ENCODE measurements at places on chromosomes 16 and 17.

DNA sequence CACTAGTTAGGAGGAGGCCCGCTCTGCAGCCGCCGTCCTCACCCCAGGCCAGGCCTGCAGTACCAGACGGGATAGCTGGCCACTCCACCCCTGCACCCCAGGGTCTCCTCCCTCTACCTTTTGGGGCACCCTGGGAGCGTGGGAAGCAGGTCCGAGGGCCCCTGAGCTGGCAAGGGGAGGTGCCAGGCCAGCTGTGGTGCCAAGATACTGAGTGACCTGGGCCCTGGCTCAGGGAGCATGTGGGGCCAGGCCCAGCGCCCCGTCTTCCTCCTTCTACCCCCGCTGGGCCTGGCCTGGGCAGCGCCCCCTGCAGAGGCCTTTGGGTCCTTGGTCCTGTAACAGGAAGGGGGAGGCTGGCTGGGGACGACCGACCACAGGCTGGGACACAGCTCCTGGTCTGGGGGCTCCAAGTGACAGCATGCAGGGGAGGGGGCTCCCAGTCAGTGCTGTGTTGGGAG is 13.0 kb downstream of the PAM16 start:
- peak; percentile 82 for DNase-seq

DNA sequence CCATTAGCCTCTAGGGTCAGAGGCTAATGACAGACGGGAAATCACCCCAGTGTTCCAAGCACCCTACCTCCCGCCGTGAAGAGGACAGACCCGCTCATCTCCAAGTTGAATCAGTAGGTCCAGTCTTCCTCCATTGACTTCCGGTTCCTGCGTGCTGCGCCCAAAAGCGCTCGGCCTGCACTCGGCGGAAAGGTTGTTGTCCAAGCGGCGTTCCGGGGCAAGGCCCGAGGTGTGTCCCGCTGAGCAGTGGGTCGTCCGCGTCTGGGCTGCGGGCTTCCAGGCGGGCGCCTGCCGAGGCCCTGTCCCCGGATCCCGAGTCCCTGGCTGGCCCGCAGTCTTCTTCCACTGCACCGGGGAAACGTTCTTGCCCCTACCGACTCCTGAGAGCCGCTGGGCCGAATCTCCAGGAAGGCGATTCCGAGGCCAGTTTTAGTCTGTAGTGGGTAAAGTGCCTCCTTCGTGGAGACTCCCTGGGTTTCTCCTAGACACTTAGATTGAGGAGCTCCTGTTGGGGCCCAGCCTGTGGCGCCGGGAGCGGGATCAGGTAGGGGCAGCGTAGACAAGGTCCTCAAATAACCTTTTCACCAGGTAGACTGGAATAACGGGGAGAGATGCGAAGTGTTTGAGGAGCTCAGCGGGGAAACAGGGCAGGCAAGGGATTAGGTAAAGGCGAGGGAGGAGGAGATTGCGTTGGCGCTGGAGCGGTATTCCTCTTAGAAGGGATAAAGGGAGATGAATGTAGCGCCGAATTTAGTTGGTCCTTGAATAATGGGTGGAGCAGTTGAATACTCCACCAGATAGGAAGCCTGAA is at the start of gene TEFM:
Gene TEFM, minus strand, starts transcription at position 138 of the 811 bp plus-strand sequence. Its CDS starts 40 bp downstream, at position 98.
- peak; percentile 90 for DNase-seq

DNA sequence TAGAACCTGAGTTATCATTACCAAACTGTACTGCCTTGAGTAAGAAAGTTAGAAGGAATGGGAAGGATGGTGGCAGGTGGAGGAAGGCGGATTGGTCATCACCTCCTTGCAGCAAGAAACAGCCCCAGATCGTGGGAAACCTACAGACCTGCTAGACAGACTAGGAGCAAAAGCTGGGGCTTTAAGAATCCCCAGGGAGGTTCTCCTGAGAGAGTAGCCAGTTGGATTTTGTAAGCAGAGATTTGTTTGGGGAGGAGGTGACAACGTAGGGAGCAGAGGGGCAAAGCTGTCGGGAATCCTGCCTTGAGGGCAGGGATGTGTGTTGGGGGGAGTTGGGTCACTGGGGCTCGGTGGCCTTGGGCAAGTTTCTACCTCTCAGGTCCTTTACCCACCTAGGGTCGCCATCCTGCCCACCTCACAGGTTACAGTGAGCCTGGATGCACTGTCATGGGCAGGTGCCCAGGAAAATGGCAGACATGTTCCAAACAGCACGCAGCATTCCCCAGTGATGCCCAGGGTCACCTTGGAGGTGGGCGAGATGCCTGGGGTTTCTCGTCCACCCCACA is 49.2 kb upstream of the STH start:
- no peak for DNase-seq

DNA sequence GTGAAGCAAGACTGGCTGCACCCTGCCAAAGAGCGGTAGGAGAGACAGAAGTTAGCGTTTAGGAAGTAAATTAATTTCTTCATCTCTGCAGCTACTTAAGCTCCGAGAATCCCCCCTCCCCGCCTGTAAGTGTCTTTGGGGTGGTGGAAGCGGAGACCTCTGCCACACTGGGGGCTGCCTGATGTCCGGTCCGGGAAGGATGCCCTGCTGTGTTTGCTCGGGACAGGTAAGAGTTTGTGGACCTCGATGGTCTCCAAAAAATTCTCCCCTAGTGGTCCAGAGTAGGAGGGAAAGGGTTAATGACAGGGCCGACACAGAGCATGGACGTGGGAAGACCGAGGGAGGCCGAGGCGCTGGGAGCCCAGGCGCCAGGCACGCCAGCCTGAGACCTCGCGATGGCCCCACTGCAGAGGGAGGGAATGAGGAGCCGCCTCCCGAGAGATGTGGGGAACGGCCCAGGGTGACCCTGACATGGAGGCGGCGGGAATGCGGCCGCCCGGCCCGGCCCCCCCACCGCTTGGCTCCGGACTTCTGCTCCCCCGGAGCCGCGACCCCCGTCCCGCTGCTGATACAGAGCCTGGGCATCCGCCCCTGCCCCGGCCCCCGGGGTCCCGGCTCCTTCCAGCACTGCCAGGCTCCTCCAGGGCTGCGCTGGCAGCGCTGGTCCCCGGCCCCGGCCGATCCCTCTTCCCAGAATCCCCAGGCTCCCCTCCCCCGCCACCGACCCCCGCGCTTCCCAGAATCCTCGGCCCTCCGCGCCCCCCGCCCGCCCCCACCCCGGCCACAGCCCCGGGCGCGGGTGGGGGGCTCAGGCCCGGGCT is 680 bp downstream of the ZNF629 start:
- DNase-seq: no peak

GRCh38 chr16:86044881-86045590 is 146.1 kb downstream of the IRF8 start:
- DNase-seq: no peak

GRCh38 chr17:66953630-66954020 is 10.9 kb upstream of the CACNG4 start:
- DNase-seq: peak; percentile 62

GRCh38 chr17:76275382-76276068 is 10.4 kb downstream of the UBALD2 start:
- no peak for DNase-seq

- no peak for DNase-seq
Measured at GRCh38 chr16:1997494-1998359, 8.0 kb downstream of the SYNGR3 start.

- no peak for DNase-seq
Measured at GRCh38 chr17:81166033-81166492, at the start of gene AATK. TSS of gene AATK (minus strand) at chr17:81166221. CDS start at chr17:81165992, 229 bp downstream.

DNA sequence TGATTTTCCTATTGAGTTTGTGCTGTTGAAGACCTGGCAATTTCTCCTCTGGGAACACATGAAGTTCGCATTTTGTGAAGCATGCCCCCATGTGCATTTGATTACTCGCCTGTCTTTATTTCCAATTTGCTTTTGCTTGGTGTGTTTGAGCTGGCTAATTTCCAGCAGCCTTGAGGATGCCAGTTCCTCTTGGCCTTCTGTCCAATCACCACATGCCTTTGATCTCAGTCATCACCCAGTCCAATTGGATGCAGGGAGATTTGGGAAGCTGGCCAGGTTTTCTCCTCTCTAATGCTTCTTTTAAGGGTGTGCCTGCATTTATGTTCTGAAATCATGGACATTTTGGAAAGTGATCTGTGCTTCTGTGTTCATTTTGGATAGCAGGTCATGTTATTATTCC is 3.8 kb upstream of the TMEM100 start:
- DNase-seq: no peak

- no peak for DNase-seq
Measured at GRCh38 chr16:64969221-64969620, 152.6 kb downstream of the CDH11 start.

GRCh38 chr17:1315891-1316403 is 36.5 kb downstream of the TRARG1 start:
- no peak for DNase-seq

DNA sequence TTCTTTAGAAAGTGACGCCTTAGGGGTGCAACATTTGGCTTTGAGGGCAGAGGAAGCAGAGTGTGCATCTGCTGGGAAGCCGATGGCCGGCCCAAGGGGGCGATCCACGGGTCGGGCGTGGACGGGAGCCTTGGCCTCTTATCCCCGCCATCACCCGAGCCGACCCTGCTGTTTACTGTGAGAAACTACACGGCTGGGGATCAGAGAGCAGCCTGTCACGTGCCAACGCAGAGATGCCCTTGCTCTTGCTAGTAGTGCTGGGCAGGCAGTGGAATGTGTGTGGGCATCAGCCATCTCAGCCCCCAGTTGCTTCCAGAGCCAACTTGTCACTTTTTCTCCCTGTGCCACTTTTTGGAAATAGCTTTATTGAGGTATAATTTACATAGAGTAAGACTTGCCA is 26.7 kb upstream of the ITGB4 start:
- DNase-seq: no peak

DNA sequence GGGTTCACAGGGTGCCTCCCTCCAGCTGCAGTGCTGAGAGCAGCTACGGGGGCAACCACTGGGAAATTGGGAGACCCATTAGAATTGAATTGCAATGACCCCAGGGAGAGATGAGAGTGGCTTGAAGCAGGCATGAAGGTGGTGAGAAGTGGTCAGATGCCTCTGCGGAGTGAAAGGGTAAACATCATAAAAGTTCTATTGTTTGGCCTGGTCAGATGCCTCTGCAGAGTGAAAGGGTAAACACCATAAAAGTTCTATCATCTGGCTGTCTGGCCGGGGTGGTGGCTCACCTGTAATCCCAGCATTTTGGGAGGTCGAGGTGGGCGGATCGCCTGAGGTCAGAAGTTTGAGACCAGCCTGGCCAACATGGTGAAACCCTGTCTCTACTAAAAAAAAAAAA is 53.5 kb downstream of the TNFRSF13B start:
- DNase-seq: no peak

DNA sequence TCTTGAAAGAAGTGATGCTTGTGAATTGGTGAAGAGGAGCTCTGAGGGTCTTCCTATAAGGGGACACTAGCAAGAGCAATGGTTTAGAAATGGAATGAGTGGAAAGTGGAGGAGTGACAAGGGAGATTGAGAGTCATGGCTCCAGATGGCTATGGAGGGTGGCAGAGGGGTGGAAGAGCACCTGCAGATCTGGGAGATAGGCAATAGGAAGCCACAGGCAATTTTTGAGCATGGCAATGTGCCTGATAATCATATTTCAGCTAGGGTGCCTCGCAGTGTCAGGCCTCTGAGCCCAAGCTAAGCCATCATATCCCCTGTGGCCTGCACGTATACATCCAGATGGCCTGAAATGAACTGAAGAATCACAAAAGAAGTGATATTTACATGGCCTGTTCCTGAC is 21.5 kb downstream of the RGS9 start:
- DNase-seq: no peak

DNA sequence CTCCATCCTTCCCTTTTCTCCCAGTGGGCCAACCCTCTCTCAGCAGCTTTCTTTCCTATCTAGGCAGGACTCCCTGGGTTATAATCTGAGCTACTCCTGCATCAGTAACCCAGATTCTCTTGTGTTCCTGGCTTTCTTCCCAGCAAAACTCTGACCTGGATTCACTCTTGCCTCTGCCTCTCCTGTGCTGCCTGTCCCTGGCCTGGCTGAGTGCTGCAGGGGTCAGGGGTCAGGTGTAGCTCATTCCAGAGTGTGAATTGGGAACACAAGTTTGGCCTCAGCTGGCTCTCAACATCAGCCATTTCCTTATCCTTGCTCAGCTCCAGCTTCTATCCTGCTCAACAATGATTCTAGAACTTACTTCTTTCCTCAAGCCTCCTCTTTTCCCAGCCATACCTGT is 2.5 kb upstream of the ST6GALNAC2 start:
- DNase-seq: peak; percentile 9

Data from posterior cingulate gyrus (tissue), 11 donors.